Ovary (tissue), 10 donors: ENCODE measurements at places on chromosomes 7 and 10. TPM values are rescaled to one million over a fixed set of nuclear protein-coding genes. Genes with fewer than 3 reads are reported as not detected.

The MEIG1 gene
- total RNA-seq: not detected

DNA sequence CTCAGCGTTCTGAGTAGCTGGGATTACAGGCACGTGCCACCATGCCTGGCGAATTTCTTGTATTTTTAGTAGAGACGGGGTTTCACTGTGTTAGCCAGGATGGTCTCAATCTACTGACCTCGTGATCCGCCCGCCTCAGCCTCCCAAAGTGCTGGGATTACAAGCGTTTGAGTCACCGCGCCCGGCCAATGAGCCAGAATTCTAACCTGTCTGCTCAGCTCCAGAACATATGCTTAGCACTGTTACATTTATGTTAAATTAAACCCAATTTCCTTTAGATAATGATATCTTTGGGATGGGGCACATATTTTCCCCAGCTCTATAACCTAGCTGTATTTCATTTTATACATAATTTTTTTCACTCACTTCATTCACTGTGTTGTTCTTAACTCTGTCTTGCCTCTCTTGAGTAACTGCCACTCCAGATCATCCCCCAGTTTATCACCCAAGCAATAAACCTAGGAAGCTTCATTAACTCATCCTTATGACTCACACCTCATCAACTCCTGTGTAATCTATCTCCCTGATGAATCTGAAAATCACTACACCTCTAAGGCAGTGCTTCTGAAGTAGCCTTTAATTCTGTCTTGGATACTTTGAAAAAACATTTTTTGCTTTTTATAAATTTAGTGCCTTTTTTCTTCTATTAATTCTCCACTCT is 559.7 kb upstream of the ZWINT start:
- no peaks in the 10 kb centered on the region for H3K36me3 ChIP-seq
- no peak overlapping the region for H3K4me3 ChIP-seq
- DNase-seq: no peak
- H3K4me1 ChIP-seq: no peaks in the 10 kb centered on the region
- H3K27ac ChIP-seq: no peak overlapping the region

The CRPPA gene
- 5.2 TPM for total RNA-seq

- H3K36me3 ChIP-seq: no peaks in the 10 kb centered on the region
- no peak overlapping the region for H3K4me3 ChIP-seq
- no peaks in the 10 kb centered on the region for H3K27me3 ChIP-seq
- no peaks in the 10 kb centered on the region for H3K4me1 ChIP-seq
- H3K27ac ChIP-seq: no peak overlapping the region
Observed at GRCh38 chr7:45074528-45075354, 14.0 kb downstream of the NACAD start.

The TMEM209 gene
- 15.5 TPM for total RNA-seq

The CNPY1 gene
- not detected for total RNA-seq

The HKDC1 gene
- total RNA-seq: 0.83 TPM

The OGDH gene
- total RNA-seq: 59.3 TPM
